Activated CD4-positive, alpha-beta T cell treated with anti-CD3 and anti-CD28 coated beads, Interleukin-2, amount 10 ng/mL, durations not matched to agents 7 days and 5 days (primary cell): ENCODE measurements at places on chromosomes 1 and 21. TPM values are rescaled to one million over a fixed set of nuclear protein-coding genes. Genes with fewer than 3 reads are reported as not detected.

DNA sequence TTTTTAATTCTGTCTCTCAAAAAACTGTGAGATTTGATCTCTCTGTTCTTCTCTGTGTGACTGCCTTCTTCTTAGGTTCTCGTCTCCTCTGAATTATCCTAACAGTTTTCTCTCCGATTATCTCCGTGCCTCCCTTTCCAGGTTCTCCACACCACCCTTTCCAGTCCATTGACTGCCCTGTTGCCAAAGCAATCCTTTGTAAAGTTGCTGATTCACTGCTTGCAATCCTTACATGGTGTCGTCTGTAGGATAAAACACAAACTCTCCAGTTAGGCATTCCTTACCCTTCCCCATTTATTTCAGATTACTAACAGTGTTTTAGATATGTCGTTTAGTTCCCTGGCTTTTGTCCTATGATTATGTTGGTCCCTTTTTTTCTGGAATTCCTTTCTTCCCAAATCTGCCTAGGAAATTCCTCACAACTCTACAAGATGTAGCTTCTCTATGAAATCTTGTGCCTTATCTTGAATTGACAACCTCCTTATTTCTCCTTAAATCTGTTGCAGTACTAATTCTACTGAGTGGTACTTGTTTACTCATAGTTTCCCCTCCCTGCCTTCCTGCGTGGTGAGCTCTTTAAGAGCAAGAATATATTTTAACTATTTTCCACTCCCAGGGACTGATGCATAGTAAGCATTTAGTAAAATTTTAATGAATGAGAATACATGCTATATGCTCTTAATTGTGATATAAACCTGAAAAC, 22.3 kb downstream of the RCOR3 start:
- H3K4me1 ChIP-seq, result no peaks in the 10 kb centered on the region
- no peaks in the 10 kb centered on the region for H3K27me3 ChIP-seq
- no peak overlapping the region for H3K27ac ChIP-seq
- no peak for DNase-seq

- DNase-seq, result no peak
- H3K4me1 ChIP-seq, result no peaks in the 10 kb centered on the region
- peaks cover 6% of the 10 kb centered on the region for H3K27me3 ChIP-seq
- no peak overlapping the region for H3K27ac ChIP-seq
Measured at GRCh38 chr1:15775706-15776105, 17.1 kb downstream of the FBLIM1 start.

DNA sequence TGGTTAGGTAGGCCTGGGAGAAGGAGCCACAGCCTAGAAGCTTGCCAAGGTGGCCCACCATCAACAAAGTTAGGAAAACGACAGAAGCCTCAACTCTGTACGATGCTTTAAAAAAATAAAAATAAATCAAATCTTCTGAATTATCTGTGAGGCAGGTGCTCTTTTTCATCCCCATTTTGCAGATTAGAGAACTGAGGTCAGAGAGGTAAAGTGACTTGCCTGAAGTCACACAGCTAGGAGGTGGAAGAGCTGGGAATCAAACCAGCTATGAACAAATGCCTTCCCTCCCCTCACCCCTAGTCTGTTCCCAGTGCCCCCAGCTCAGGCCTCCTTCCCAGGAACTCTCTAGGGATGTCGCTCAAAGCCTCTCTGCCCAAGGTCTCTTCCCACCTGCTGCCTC, 30.4 kb downstream of the EPHA2 start:
- H3K36me3 ChIP-seq, result no peaks in the 10 kb centered on the region
- DNase-seq, result no peak
- H3K4me1 ChIP-seq, result peaks cover 5% of the 10 kb centered on the region
- H3K4me3 ChIP-seq, result no peak overlapping the region

- H3K27me3 ChIP-seq, result peaks cover 10% of the 10 kb centered on the region
Measured at GRCh38 chr1:235516862-235517446, 12.7 kb upstream of the B3GALNT2 start.

DNA sequence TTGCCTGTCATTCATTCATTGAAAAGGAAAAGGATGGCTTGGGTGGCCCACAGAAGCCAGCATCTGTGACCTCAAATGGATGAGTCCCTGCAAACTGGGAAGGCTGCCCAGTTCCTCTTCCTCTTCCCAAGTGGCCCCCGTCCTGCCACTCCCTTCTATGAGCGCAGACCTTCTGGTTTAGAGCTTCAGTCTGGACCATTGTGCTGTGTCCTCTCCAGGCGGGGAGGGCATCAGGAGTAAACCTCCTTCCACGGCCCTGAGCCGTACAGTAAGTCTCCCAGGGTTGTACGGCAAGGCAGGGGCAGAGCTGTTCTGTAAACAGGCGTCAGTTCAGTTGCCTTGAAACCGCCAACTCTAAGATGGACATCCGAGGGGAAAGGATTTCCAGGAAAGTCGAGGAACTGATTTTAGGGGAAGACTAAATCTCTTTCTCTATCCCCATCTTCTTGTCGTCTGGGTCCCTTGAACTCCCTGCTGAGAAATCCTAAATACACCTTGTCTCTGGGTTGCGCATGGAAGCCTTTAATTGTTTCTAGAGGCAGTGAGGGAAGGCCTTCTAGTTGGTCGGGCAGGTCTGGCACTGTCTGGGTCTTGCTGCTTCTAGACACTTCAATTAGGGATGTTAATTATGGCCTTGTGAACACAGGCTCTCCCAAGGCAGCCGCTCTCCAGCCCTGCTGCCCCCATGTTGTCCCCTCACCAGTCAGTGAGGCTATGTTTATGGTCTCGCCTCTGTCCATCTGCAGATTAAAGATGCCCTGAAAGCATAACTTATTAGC, 22.1 kb downstream of the SOX13 start:
- H3K4me1 ChIP-seq, result no peaks in the 10 kb centered on the region
- no peak overlapping the region for H3K4me3 ChIP-seq
- no peak overlapping the region for H3K27ac ChIP-seq
- no peaks in the 10 kb centered on the region for H3K36me3 ChIP-seq
- no peak for DNase-seq

MIXL1 gene
- total RNA-seq, result not detected
